ENCODE measurements at places on chromosomes 6 and 20. TPM values are rescaled to one million over a fixed set of nuclear protein-coding genes. Genes with fewer than 3 reads are reported as not detected.
A peak's percentile ranks its signal among the peaks of the same experiment; 100 is the strongest.

DNA sequence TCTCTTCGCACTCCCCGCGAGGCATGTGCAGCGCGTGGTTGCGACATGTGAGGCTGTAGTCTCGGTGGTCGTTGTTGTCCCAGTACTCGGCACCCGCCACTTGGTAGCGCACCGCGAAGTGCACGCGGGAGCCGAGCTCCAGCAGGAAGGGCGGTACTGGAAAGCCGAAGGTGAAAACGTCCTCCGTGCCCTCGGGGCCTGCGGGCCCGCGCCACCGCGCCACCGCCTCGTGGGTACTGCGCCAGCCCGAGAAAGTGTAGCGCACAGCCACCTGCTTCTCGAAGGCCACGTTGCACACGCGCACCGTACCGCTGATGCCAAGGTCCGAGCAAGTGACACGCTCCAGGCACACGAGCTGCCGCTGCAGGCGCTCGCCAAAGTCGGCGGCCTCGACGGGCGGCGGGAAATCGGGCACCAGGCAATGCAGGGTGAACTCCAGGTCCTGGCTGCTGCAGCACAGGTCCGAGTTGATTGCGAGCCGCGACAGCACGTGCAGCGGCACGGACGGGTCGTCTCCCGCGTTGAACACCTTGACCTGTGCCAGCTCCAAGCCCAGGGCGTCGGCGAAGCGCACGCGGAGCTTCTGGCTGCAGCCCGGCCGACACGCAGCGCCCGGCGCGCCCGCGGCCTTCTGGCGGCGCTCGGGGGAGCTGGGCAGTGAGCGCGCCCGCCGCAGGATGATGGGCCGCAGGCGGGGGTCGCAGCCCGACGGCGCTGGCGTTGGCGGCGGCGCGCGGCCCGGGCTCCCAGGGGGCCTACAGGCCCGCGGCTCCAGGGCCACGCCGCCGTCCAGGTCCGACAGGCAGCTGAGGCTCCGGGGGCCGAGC lies 840 bp downstream of the PPP1R3D start:
- DNase-seq, result peak; percentile 20

DNA sequence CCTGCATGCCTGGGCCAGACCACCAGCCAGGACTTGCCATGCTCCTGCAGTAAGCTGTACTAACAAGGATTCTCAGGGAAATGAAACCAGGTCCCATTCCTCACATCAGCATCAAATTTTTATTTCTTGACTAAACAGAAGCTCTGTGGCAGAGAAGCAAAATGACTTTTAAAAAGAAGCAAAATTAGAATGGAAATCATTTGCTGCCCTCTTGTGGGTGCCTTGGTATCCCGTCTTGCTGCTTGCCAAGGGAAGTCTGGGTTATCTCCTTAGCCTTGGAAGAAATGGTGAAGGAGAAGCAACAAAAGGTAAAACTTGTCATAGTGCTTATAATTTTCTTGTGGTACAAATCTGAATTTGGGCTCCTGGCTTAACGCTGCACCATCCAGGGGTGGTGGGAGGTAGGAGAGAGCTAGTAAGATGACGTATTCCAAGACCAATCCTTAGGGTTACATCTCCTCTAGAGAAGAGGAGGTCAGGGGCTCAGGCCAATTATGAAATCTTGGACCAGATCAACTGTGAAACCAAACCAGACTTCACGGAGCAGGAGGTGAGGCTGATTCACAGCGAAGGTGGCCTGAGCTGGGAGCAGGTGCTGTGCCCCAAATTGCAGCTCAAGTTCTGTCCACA lies 107.5 kb downstream of the FAXC start:
- peak; percentile 55 for DNase-seq

DNA sequence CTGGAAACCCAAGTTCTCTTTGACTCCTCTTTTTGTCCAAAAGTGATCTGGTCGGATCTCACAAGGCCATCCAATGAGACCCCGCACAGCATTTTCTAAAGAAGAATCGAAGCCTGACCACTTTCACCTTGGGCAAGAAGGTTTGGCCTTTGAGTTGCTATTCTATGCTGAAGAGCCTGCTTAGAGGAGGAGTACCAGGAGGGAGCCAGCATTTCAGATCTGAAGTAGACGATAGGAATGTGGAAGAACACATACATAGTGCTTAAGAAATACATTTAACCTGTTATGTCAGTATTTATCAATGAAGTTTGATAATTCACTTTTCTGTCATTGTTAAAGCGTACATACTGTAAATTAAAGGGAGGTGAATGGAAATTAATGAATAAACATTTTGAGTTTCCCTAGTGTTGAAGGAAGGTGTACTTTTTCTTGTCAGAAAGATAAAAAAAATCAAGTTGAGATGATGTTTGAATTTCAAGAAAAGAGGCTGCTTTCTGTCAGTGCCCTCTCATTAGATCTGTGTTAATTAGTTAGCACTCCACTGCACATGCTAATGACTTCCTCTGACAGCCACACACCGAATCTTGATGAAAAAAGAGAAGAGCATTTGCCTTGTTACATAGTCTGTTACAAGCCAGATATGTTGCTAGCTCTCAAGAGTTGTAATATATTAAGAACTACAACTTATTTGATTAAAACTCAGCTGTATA lies 10.9 kb upstream of the TDRD6 start:
- DNase-seq, result no peak

GRCh38 chr6:116695401-116695800 lies 14.4 kb downstream of the KPNA5 start:
- DNase-seq, result no peak

DNA sequence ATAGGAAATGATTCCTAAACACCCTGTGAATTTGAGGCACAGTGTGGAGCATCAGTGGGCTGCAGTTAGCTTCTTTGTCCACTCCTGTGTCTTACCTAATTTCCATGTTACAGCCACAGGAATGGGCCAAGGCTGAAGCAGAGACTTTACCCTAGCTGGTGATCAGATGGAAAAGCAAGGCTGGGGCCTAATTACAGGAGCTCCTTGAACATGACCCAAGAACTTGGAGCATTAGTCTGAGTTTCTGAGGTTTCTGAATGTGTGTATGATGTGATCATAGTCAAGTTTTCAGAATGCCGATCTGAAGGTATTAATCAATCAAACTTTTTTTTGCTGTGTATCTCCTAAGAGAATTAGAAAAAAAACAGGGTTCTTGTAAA lies 18.0 kb downstream of the HECA start:
- no peak for DNase-seq

DNA sequence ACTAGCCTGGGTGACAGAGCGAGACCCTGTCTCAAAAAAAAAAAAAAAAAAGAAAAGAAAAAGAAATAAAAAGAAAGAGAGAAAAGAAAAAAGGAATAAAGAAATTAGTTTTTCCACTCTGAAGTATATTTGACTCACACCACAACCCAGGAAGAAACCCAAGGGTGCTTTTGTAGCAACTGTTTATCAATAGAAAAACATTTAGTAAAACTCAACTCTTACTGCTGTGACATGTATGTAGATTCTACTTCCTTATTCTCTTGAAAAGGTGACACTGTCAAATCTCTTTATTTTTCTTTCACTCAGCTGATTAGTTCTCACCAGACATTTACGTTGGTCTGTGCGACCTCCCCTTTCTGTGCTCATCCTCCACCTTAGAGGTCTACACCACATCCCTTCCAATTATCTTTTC lies 99.9 kb upstream of the SHLD1 start:
- no peak for DNase-seq

DNA sequence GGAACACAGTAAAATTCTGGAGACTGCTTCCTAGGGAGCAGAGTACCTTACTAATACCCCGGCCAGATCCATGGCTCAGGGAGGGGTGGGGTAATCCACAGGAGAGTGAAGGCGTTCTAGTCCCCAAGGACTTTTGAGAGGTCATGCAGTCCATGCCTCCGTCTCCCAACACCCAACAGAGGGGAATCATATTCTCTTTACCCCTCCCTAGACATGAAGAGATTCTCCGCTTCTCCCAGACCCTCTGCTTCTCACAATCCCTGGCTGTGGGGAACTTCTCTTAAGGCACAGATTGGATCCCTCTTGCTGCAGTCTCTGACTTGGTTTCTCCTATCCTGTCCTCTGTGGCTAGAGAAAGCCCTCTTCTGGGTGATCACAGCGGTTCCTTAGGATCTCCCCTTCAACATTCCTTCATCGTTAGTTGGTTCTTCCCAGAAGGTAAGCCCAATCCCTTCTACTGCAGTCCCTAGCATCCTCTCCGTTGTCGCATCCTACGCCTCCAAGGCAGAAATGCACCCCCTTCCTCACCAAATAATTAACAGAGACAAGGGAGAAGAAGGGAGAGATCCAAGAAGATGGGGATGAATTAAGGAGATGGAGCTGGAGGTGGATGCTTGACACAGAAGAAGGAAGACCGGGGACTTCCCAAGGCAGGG lies 562 bp downstream of the GGT7 start:
- DNase-seq, result no peak

- DNase-seq, result no peak
Observed at GRCh38 chr6:24699521-24700359, 19.2 kb downstream of the C6orf62 start.

DNA sequence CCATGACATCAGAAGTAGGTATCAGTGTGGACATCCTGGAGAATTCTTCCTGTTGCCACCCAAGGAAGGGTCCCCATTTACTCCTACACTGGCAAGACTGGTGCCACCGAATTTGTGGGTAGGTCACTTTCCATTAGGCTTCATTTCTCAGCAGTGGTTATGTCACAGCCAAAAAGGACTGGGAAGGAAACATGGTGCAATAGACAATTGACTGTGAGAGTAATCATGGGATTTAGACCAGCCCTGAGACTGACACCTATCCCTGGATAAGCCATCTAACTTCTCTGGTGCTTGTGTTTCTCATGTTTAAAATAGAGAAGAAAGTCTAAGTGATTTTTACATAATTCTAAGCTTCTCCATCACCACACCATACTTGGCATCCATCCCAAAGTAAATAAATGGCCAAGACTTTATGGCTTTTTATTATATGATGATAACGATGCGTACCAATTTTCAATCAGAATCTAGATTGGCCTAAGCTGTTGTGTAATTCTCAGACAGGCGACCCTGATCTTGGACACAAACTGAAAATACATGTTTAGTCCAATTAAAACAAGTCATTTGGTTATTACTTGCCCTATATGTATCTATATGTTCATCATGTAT lies 10.2 kb downstream of the SMPDL3A start:
- no peak for DNase-seq

DNA sequence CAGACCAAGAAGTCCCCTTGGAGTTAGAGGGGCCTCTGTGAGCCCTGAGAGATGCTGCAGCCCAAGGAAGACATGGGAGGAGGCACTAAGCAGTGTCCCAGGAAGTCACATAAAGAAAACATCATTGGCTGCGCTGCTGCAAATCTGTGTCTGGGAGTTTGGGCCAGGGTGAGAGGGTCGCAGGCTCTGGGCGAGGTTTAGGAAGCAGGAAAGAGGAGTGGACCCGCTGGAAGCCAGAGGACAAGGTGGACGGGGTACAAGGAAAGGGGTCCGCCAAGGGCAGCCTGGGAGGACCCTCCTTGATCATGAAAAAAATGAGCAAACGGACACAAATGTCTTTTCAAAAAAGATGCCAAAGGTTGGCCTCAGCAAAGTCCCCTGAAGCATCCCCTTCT lies 15.5 kb upstream of the SERPINB1 start:
- DNase-seq, result no peak

- DNase-seq, result peak; percentile 53
Observed at GRCh38 chr20:17281478-17281877, 54.6 kb downstream of the PCSK2 start.

DNA sequence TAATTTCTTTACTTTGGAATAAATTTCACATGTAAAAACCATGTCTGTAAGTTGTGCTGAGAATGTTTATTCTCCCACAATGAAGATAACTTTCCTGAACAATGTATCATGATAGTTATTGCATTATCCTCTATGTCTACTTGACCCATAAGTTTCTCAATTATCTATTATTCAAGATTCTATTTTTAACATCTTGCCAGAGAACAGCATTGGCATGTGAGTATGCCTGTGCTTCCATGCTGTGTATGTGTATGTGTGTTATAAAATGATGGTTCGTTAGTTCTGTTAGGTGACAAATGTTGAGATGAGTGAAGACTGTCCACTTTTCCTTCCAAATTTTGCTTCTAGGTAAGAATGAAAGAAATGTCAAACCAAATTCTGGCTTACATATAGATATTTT lies 111.9 kb downstream of the EYA4 start:
- DNase-seq, result no peak

DNA sequence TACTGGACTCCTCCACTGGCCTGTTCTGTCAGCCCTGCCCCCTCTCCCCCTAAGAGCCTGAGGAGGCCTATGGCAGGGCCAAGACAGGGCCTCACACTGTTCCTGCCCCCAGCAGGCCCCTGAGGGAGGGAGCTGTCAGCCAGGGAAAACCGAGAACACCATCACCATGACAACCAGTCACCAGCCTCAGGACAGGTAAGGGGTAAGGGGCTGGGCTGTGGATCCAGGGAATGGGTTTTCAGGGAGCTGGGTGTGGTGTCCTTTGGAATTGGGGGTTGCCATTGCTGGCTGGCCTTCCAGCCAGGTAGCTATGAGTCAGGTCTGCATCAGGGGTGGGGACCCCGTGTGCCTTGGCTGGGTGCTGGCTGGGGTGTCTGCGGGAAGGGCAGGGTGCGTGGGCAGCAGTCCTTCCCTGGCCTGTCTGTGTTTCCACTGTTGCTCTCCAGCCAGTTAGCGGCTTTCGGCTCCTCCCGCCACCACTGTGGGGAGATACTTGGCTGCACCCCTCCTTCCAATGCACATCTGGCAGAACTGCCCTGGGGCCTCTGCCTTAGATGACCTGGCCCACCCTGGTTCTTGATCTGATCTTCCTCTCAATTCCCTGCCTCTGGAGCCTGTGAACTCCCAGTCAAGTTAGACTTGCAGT lies 3.9 kb downstream of the SLC29A1 start:
- no peak for DNase-seq

GRCh38 chr6:3733321-3733925 lies 18.1 kb downstream of the PXDC1 start:
- no peak for DNase-seq

- DNase-seq, result no peak
Observed at GRCh38 chr20:56805313-56805712, 176.2 kb downstream of the TFAP2C start.

GSTA4 gene
- 24.6 TPM for total RNA-seq

VSX1 gene
- not detected for total RNA-seq

TMEM244 gene
- not detected for total RNA-seq

PGK2 gene
- not detected for total RNA-seq

ETV7 gene
- total RNA-seq, result not detected

TREML2 gene
- total RNA-seq, result not detected

FAM217A gene
- total RNA-seq, result not detected

KCNK16 gene
- not detected for total RNA-seq

LCA5 gene
- total RNA-seq, result 14.9 TPM

DEFB124 gene
- not detected for total RNA-seq

PPDPF gene
- 182 TPM for total RNA-seq

Measured in thyroid gland (tissue), 4 donors.